ENCODE measurements at places on chromosomes 1 and 21.

GRCh38 chr1:91557039-91557690 lies 56.5 kb downstream of the CDC7 start:
- DNase-seq, result no peak

GRCh38 chr1:43545695-43546387 lies 15.2 kb downstream of the PTPRF start:
- no peak for DNase-seq

GRCh38 chr1:96087719-96088118 lies 633.9 kb upstream of the PTBP2 start:
- DNase-seq, result no peak

GRCh38 chr1:174266476-174266875 lies 107.2 kb downstream of the RABGAP1L start:
- DNase-seq, result no peak

GRCh38 chr1:53413175-53414001 lies 45.8 kb upstream of the DMRTB1 start:
- DNase-seq, result peak; percentile 46

DNA sequence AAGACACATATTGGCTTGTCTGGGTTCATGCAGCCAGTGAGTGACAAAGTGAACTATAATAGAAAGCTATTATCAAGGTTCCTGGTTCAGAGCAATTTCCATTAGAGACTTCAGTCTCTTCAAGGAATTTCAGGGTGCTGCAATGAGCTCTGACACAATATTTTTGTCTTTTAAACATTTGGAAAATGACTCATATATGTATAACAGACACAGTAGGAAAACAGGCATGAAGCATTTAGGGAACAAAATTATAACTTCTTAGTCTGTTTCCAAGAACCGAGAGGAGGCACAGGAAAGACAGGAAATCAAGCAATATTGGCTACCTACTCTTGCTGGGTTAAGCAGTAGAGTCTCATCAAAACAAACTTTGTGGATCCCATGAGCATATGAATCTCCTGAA lies 170.4 kb downstream of the PTPRC start:
- no peak for DNase-seq

GRCh38 chr21:41170442-41170841 lies 2.5 kb downstream of the BACE2 start:
- no peak for DNase-seq

DNA sequence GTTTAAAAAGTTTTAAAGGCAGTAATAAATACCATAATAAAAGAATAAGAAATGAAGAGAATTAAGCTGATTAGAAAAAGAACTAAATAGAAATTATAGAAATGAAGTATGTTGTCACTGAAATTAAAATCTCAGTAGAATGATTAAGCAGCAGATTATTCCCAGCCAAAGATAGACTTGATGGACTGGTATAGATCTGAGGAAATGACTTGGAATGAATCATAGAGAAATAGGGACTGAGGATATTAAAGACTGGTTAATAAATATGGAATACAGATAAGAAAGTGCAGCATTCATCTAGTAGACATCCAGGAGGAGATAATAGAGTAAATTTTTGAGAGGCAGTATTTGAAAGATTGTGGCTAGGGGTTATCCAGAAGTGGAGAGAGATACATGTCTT lies 28.7 kb downstream of the MARK1 start:
- DNase-seq, result no peak

DNA sequence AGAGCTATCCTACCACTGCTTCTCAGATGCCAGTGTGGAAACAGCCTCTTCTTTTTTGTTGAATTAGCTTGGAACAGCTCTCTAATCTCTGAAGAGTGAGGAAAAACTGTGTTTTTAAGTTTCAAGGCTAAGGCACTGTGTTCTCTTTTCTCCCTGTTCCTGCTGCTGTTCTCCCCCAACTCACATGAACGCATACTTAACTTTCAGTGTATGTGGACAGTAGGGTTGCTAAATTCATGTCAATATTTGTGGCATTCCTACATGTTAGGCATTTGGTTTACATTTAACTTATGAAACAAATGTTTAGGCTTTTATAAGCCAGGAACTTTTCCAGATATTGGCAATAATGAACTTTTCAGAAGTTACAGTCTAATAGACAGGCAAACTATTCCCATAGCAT lies 6.8 kb downstream of the BACH1 start:
- DNase-seq, result no peak

GRCh38 chr1:60390593-60391282 lies 317.2 kb upstream of the C1orf87 start:
- DNase-seq, result no peak

DNA sequence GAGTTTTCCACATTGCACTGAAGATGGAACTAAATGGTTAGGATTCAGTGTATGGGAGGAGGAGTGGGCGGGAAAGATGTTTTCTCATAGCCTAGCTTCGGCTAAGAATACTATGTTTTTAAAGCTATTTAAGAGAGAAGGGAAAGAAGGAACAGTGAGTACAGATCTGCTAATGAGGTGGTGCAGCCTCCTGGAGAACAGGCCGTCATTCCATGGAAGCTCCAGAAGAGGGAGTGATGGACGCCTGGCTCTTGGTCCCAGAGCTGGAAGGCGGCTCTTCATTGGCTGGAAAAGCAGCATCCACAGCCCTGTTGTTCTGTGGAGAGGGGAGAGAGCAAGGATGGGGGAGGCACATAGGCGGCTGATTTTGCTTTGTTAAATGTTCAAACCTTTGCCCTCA lies 6.9 kb downstream of the CAMK1G start:
- no peak for DNase-seq

- DNase-seq, result no peak
Observed at GRCh38 chr1:39159224-39160036, 45.1 kb upstream of the MACF1 start.

DNA sequence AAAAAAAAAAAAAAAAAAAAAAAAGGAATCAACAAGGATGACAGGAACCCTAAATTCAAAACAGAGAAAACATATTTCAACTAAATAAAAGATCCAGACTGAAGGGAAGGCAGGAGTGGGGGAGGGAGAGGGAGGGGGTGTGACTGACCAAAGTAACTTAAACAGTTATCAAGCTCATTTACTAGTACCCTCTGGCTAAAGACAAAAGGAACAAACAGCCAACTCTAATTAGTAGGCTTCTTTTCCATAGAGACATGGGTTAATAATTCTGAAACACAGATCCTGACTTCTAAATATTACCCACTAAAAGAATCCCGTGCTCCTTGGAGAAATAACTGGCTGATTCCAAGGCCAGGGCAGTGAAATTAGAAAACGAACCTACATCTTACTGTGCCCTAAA lies 23.8 kb downstream of the USP48 start:
- DNase-seq, result no peak

DNA sequence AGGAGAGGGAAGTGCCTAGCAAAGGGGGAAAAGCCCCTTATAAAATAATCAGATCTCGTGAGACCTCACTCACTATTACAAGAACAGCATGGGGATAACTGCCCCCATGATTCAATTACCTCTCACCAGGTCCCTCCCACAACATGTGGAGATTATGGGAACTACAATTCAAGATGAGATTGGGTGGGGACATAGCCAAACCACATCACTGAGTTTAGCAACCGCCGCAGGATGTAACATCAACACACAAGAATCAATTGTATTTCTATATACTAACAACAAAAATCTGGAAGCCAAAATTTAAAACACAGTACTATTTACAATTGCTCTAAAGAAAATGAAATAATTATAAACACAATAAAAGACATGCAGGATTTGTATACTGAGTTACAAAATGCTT lies 21.9 kb downstream of the DIRAS3 start:
- DNase-seq, result no peak

DNA sequence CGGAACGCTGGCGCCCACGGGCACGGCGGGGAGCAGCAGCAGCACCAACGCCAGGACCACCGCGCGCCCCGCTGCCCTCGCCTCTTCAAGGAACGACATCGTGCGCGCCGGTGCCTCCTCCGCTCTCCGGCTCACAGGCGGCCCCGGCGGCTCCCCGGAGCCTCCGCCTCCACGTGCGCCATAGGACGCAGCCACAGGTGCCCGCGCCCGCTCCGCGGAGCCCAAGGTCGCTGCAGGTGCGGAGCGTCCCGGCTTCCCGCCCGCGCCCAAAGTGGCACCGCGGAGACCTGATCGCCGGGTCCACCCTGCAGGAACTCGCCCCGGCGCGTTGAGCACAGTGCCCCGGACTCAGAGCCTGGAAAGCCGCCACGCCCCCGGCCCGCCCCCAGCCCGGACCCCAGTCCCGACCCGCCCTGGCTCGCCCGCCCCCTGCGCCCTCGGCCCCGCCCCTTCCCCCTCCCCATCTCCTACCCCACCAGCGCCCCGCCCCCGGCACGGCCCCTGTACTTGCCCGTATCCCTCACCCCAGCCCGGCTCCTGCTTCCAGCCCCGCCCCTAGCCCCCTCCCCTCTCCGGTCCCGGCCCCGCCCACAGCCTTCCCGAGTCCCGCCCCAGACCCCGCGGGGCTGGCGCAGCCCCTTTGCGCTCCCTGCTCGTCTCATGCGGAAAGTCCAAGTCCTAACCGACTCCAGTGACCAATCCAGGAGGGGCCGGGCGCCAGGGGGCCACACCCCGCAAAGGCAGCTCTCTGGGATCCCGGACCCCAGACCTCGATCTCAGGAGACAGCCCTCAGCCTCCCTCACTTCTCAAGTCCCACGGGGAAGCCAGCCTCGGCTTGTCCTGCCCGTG lies at the start of gene MEGF6:
Gene MEGF6, minus strand, starts transcription at position 339 of the 850 bp plus-strand sequence. Its CDS starts 240 bp downstream, at position 99.
- DNase-seq, result peak; percentile 57

DNA sequence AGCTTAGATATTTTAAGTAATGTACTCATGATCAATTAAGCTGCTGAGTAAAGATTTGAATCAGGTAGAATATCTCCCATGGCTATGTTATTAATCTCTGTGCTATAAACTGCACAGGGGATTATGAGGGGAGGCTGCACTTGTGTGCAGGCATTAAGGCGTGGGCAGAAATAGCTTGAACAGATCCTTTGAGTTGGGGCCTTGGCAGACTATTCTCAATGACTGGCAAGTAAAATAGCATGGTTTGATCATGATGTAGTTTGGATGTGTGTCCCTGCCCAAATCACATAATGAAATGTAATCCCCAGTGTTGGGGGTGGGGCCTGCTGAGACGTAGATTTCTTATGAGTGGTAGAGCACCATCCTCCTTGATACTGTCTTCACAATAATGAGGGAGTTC lies 220.3 kb downstream of the PLPP3 start:
- no peak for DNase-seq

- DNase-seq, result no peak
Observed at GRCh38 chr1:222540598-222540995, 7.3 kb downstream of the HHIPL2 start.

GRCh38 chr1:1543706-1544099 lies 3.3 kb upstream of the TMEM240 start:
- DNase-seq, result no peak

- no peak for DNase-seq
Observed at GRCh38 chr1:181789395-181789794, 272.1 kb downstream of the ZNF648 start.

- no peak for DNase-seq
Observed at GRCh38 chr21:46181436-46181835, 2.8 kb downstream of the SPATC1L start.

- DNase-seq, result no peak
Observed at GRCh38 chr21:33874161-33874560, 41.4 kb downstream of the ATP5PO start.

DNA sequence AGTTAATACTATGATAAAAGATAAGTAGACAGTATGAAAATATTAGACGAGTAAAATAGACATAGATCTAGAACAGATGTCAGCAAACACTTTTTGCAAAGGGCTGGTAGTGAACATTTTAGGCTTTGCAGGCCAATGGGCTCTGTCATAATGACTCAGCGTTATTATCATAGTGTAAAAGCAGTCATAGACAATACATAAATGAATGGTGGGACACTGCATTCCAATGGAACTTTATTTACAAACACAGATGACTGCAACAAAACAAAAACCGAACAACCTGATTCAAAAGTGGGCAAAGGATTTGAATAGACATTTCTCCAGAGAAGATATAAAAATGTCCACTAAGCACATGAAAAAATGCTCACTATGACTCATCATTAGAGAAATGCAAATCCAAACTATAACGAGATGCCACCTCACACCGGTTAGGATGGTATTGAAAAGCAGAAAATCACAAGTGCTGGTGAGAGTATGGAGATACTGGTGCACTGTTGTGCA lies 7.3 kb downstream of the GSTM5 start:
- DNase-seq, result no peak

DNA sequence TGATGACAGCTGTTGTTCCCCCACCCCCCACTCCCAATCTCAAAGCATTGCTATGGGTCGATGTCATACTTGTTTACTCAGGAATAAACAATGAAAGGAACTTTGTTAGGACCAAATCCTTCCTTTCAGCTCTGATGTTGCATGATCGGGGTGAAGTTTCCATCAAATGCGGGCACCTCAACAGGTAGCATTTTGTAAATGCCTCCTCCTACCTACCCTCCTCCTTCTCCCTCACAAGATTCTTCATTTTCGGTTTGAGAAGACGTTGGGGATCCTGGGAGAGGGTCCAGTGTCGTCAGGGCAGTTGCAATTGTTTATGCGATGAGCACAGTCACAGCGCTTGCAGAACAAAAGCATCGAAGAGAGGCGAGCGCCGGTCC lies 758 bp upstream of the HUNK start:
- no peak for DNase-seq

GRCh38 chr1:36432616-36433015 lies 17.6 kb downstream of the OSCP1 start:
- DNase-seq, result no peak
